ENCODE measurements at places on chromosomes 16 and 17.

- DNase-seq: peak; percentile 77
Observed at GRCh38 chr16:18983565-18984434, at the start of gene TMC7. Gene TMC7, plus strand, starts transcription at chr16:18983934. Its CDS starts 130 bp downstream, at chr16:18984064.

DNA sequence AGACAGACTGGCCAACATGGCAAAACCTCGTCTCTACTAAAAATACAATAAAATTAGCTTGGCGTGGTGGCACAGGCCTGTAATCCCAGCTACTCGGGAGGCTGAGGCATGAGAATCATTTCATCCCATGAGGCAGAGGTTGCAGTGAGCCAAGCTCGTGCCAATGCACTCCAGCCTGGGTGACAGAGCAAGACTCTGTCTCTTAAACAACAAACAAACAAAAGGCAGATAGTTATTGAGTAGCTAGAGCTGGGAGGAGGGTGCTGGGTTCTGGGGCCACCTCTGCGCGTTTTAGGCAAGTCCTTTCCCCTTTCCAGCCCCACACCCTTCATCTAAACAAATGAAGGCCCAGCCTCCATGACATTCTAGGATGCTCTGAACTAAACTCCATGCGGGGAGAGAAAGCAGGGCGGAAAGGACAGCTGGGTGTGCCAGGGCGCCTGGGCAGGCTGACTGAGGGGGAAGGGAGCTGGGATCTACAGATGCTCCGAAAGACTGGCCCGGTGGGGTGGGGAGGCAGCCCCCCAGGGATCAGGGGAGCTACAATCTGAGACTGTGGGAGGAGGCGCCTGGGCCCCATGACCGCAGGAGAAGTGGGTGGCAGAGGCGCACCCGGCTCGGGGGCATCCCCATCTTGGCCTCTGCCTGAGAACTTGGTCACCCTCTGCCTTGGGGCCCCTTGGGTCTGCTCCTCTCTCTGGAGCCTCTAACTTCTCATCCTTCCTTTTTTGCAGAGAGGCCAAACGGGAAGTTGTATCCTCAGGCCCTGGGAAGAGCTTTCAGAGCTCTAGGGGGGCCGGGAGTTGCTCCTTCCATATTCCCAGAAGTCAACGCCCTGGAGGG is 910 bp downstream of the ITGAL start:
- DNase-seq: no peak

DNA sequence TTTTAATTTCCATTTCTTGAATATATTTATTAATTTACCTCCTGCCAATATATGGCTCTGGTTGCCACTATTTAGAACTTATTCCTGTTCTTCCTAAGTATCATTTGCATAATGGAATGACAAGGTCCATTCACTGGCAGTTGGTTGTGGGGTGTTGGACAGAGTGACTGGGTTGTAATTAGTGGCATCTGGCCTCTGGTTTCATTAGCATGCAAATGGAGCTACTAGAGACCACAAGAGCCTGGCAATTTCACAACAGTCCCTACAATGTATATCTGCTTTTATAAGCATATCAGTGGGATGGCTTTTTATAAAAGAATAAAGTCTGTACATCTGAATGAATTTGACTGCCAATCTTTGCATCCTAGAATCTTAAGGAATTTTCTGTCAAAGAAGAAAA is 1030.9 kb upstream of the CDH8 start:
- DNase-seq: no peak

GRCh38 chr16:70388006-70388680 is 41.4 kb downstream of the DDX19A start:
- DNase-seq: no peak

DNA sequence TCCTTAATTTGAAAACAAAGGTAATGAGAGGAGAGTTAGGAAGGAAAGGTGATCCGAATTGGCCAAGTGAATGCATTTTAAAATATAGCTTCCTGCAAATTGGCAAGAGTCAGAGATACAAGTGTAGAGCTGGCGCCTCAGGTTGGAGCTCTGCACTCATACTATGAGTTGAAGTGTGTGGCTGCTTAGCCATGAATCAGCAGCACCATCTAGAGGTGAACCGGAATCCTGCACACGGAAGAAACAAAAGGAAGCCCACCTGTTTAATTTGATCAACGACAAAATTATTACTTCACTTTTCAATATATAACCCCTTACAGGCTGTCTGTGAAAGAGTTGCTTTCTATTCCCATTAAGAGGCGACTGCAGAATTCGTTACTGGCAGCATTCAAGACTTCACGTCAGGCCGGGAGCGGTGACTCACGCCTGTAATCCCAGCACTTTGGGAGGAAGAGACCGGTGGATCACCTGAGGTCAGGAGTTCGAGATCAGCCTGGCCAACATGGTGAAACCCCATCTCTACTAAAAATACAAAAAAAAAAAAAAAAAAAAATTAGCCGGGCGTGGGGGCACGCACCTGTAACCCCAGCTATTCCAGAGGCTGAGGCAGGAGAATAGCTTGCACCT is 1253.7 kb upstream of the CDH8 start:
- peak; percentile 1 for DNase-seq

DNA sequence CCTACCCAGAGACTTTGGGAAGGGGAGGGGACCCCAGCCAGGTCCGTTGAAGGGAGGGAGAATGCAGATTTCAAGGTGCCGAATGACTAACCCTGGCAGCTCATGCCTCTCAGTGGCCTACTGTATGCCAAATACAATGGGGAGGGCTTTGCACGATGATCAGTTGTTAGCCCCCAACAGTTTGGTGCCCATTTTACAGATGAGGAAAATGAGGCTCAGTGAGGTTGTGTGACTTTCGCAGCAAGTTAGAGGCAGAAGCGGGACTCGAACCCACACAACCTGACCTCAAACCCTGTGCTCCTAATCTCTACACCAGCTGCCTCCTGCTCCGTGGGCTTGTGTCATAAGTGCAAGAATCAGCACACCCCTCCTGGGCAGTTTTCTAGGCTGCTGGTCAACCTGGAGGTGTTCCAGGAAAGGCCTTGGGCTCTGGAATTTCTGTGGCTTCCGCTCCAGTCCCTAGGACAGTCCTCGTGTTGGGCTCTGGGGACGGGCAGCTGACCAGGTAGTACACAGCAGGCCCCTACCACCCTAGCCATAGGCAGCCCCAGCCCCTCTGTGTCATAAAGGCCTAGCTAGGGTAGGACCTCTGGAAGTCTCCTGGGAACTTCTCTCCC is 11.9 kb upstream of the NAGPA start:
- no peak for DNase-seq

DNA sequence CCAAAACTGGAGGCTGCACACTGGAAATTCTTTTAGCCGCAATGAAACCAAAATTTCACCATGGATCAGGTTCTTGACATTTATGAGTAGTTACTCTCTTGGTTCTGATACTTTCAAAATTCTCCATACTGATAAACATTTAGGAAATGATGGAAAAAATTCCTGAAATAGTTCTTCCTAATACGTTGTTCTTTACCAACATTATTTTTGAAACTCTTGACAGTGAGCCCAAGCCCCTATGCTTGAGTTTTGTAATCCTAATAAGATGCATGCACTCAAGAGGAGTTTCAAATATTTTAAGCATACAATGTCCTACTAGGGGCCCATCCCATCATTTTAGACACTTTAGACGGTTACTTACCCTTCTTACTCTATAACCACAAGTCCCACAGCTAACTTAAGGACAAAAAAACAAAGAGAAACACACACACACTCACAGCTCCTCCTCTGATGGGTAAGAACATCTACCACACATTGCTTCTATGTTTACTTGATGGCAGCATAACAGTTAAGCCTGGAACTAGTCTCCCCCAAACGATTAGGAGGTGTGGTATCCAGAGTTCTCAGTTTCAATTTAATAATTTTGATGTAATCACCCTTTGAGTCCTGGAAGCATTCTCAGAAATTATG is 3.7 kb downstream of the VEZF1 start:
- peak; percentile 72 for DNase-seq

GRCh38 chr17:72101526-72101925 is 19.3 kb upstream of the SOX9 start:
- no peak for DNase-seq

DNA sequence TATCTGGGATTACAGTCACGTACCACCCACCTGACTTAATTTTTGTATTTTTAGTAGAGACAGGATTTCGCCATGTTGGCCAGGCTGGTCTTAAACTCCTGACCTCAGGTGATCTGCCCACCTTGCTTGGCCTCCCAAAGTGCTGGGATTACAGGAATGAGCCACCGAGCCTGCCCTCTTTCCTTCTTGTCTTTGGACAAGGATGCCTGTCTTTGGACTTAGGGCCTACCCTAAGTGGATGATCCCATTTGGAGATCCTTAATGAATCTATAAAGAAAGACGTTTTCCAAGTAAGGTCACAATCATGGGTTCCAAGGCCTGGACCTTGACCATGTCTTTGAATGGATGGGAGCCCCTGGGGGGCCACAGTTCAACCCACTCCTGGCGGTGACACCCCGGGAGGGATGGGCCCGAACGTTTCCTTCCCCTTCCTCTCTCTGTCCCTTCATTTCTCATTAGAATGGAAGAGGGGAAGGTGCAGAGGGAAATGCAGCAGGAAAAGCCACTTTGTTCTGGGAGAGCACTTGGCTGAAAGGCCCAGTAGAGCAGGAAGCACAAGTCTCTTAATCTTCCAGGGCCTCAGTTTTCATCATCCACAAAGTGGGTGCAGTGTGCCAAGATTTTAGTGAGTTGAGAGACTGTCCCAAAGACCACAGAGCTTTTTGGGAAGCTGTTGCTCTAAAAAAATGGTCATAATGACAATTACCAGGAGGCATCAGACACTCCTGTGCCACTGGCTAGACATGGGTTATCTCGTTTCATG is 353.3 kb downstream of the SEC14L1 start:
- no peak for DNase-seq

DNA sequence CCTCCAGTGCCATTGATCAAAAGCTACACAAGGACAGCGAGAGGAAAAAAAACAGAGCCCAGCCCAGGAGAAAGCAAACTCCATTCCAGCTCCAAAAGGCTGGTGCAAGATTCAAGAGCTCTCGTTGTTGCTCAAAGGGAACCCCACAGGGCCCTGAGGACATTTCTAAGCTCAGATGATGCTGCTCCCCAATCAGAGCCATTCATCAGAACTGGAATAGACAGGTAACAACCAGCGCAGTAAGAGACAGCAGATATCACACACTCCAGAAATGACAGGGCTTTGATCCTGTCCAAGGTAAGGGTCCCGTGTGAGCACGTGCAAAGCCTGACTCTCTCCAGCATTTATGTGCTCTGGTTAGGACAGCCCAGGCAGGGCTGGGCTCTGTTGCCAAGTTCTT is 20.1 kb downstream of the PMP22 start:
- DNase-seq: no peak

GRCh38 chr16:67202956-67203493 is 4.1 kb downstream of the ELMO3 start:
- no peak for DNase-seq

GRCh38 chr17:46976626-46977270 is 2.3 kb downstream of the RPRML start:
- no peak for DNase-seq

DNA sequence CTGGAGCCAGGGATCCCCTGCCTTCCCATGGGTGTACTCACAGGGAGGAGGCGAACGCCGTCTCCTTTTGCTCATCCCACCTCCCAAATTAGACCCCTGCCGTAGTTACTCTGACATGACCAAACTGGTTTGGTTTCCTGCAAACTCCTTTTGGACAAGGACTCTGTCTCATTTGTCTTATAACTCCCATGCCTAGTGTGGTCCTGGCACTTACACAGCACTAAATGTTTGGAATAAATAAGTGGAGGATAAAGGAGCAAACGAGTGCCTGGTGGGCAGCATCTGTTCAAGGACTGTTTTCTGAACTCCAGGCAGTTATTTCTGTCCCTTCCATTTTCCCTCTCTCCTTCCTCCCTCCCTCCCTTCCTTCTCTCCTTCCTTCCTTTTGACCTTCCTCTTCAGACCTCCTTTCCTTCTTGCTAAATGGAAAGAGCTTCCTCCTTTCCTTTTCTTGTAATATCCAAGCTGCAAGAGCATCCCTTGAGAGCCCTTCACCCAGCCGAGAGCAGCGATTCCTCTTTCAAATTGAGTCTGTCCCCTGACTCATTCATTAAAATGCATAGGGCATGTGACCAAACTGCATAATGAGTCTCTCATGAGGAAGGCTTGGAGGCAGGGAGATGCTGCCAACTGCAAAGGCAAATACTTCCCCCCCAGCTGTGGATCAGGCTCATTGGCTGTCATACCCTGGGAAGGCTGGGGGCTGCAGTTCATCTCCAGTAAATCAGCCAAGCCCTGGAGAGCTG is 36.8 kb downstream of the CHD9 start:
- peak; percentile 87 for DNase-seq

- DNase-seq: peak; percentile 44
Observed at GRCh38 chr16:26993963-26994362, 72.8 kb upstream of the C16orf82 start.

DNA sequence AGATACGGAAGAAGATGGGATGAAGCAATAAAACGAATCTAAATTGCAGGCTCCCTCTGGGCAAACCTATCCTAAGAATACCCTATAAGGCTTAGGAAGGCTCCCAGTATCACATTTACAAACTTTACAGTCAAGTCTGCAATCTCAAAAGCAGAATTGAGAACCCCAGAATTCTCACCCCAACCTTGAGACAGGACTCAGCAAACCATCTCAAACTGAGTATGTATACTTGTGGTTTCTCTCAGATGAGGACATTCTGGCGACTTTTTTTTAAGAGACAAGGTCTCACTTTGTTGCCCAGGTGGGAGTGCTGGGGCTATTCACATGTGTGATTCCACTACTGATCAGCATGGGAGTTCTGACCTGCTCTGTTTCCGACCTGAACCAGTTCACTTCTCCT is 19.3 kb upstream of the ITGA2B start:
- no peak for DNase-seq

DNA sequence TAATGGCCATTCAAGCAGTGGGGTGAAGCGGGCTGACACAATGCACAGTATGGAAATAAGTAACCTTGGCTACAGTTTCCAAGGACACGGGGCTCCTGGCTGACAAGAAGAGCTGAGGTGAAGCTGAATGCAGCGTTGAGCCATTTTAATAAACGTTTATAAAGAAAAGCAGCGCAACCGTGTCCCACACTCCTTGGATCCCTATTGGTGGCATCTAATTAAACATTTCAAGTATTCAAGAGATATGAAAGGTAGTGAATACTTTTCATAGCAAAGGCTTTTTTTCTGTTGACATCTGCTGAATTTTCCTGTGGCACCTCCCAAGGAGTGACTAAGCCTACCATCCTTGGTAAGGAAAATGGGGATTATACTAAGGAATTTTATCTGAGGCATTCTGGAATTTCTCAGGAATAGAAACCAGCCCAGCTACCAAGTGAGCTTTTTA is 26.5 kb downstream of the DUSP14 start:
- DNase-seq: peak; percentile 76

DNA sequence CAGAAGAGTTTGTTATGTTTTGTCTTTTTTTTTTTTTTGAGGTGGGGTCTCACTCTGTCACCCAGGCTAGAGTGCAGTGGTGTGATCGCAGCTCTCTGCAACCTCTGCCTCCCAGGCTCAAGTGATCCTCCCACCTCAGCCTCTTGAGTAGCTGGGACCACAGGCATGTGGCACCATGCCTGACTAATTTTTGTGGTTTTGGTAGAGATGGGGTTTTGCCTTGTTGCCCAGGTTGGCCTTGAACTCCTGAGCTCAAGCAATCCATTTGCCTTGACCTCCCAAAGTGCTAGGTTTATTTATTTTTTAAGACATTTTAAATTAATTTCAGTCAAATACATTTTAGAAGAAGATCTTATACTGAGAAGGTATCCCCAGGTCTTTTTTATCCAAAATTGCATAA is 366.7 kb downstream of the KCNJ2 start:
- DNase-seq: no peak
